ENCODE measurements at places on chromosomes 11 and 22.

DNA sequence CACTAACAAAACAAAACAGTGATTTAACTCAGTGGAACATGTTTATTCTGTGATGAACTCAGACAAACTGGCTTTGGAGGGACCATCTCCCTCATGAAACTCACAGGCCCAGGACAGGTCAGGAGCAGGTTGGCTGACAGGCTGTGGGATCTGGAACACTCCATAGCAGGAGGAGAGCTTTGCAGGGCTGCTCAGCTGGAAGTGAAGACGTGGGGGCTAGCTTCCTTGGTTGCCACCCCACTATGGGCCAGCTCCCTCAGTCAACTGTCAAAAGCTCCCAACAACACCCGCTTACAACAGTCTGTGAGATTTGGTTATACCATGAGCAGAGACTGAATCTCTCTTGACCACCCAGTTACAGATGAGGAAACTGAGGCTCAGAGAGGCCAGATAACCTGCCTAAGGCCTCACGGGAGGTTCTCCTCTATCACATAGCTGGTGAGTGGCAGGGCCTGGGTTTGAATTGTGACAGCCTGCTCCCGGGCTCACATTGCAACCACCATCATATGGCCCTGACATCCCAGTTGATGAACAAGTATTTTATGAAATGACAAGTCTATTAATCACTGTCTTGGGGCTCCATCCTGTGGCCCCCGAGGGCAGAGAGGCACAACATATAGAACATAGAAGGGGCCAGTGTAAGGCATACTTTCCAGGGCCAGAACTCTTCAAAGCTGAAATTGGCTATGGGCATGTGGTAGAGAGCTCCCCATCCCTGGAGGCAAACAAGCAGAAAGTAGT is 473.4 kb downstream of the MN1 start:
- no peak for DNase-seq

DNA sequence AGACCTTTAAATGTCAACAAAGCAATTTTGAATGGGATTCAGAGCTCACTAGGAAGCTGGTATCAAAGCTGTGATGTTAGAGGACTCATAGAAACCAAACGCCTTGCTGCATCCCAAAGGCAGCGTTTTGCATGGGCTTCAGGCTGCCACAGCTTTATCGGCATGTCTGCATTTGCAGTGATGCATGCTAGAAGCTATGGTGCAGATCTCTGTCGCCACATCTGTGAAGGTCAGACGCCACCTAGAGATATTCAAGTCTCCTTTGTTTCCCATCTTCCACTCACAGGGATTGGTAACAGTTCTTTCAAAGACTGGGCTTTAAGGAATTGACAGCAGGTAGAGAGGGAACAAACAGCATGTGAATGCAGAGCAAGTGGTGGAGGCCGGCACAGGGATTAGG is 47.8 kb downstream of the NTM start:
- no peak for DNase-seq

DNA sequence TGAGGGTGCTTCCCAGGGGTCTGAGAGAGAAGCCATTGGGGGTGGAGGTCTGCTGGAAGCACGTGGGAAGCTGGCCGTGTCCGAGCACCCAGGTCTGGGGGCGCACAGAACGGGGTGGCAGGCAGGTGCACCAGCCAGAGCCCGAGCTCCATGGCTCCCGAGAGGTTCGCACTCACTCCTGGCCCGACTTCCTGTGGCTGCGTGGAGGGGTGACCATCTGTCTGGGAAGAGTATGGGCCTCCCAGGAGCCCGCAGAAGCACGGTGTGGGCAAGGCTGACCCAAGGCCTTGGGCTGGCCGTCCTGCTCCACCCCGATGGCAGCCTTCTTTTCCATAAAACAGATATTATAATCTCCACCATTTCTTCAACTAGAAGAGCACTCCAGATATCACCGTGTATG is 256.0 kb upstream of the B3GAT1 start:
- no peak for DNase-seq

DNA sequence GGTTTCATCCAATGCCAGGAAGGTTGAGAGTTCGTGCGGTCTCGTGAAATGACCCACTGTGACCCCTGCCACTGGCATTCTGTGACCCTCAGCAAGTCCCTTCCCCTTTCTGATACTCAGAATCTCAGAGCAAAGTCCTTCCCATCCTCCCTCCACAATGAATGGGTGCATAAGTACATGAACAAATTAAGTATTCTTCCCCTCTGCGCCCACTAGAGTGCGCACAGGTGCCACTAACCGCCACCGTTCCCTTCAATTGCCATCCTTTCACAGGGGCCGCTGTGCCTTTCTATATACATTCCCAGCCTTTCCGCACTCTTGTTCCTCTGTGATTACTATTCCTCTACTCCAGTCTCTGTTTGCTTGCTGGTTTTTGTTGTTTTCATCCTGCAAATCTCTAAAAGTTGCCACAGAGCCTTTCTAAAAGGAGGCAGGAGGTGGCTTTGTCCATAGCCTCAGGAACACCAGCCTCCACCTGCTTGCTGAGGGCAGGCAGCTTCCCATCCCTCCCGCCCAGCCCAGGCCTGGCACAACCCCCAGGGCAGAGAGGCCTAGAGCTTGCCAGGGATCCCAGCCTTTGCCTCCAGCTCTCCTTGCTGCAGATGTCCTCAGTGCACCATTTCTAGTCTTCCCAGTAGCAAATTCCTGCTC is 6.7 kb upstream of the AP1B1 start:
- DNase-seq = peak; percentile 86

- DNase-seq = no peak
Observed at GRCh38 chr11:69308491-69308911, 14.5 kb downstream of the MYEOV start.

- DNase-seq = no peak
Observed at GRCh38 chr22:31659246-31659645, 2.8 kb downstream of the PISD start.

- DNase-seq = no peak
Observed at GRCh38 chr22:24427500-24428164, at the start of gene ADORA2A. TSS of gene ADORA2A (plus strand) at chr22:24427599. CDS start at chr22:24433405, 5,806 bp downstream.

- DNase-seq = no peak
Observed at GRCh38 chr22:37148031-37148651, 1.6 kb downstream of the IL2RB start.

GRCh38 chr11:128424851-128425285 is 162.5 kb downstream of the ETS1 start:
- DNase-seq = peak; percentile 58

- peak; percentile 86 for DNase-seq
Observed at GRCh38 chr11:65572356-65573051, at the start of gene FAM89B. TSS of gene FAM89B (plus strand) at chr11:65572538. CDS start at chr11:65572670, 132 bp downstream.

DNA sequence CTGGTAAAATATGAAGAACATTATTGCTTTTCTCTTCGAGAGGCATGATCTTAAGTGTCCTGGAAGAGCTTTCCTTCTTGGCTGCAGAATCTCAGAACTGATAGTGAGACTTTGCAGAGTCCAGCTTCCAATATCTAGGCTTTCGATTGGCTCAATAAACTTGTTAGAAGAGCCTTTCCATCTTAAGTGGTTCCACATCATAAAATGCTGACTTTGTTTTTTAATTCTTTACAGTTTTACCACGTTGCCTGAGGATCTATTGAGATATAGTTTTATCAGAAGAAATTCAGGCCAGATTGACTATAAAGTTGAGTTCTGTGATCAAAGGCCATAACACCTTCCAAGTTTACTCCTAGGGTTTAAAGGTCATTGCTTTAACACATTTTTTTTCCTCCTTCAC is 15.6 kb upstream of the DNAJB7 start:
- no peak for DNase-seq

Data from choroid plexus epithelial cell (primary cell).